D721Med (cell line): ENCODE measurements at places on chromosomes 7 and 10.

- no peak for DNase-seq
Observed at GRCh38 chr7:107815254-107815882, 12.3 kb upstream of the SLC26A3 start.

DNA sequence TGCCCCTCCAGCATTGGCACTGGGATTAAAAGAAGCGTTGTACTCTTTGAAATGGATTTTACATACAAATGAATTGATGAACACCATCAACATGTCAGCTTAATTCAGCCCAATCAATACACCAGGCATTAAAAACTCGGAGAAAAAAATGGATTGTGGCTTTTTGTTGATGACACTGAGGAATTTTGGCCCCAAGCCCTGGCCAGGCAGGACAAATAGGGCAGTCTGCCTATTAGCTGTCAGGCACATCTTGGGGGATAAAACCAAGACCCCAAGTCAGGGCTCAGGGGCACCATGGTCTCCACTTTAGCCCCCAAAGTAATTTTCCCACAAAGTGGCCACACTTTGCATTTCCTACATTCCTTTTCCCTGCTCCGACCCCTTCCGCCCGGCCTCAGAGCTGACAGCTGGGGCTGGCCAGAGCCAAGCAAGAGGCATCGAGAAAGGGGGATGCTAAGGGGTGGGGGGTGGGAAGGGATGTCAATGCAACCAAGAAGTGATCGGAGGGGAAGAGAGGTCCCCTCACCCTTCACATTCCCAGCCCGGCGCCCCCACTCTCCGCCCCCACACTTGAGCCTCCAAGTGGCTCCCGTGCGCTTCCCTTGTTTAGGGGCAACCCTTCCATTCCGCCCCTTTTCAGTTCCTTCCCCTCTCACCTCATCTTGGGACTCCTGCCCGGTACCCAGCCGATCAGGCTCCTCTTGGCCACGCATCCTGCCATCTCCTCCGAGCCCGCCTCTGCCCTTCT is 711 bp downstream of the HIP1 start:
- DNase-seq: no peak

- DNase-seq: no peak
Observed at GRCh38 chr7:151673216-151673615, 153.5 kb upstream of the RHEB start.

DNA sequence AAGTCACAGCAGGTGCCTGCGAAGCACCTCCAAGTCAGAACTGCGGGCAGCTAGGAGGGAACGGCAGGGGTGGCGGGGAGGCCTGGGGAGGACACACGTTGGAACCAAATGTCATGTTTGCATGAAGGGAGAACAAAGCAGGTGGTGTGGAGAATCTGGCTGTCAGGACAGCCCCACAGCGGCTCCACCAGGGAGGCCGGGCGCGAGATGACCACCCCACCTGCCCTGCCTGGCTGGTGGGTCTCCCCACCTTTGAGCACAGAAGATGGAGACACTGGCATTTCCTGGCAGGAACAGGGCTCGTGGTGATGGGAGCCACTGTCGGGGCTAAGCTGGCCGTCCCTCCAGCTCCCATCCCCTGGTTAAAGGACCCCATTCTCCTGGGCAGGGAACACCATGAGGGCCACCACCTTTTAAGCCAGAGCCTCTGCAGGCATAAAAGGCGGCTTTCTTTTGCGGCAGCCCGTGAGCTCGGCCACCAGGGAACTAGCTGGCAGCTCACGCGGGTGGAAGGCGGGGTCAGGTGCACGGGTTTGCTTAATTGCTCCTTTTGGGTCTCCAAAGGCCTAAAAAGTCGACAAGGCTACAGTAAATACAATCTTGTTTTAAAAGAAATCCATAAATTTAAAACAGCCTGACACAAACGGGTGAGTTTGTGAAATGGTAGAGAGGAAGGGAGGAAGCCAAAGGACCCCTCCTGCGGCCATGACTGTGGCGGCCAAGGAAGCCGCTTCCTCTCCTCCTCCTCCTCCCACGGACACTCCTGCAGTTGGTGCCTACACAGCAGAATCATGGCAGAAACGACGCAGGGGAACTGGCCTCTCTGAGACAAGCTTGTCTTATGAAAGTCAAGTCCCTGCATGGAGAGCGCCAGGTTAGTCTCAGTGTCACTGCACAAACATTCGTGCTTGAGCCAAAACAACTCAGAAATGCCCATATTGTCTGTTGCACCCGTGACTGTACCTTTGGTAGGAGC is 213.8 kb downstream of the DNAJB6 start:
- DNase-seq: no peak

- DNase-seq: no peak
Observed at GRCh38 chr10:1100691-1101368, 44.6 kb downstream of the WDR37 start.
